ENCODE measurements at places on chromosomes 7 and 10.

DNA sequence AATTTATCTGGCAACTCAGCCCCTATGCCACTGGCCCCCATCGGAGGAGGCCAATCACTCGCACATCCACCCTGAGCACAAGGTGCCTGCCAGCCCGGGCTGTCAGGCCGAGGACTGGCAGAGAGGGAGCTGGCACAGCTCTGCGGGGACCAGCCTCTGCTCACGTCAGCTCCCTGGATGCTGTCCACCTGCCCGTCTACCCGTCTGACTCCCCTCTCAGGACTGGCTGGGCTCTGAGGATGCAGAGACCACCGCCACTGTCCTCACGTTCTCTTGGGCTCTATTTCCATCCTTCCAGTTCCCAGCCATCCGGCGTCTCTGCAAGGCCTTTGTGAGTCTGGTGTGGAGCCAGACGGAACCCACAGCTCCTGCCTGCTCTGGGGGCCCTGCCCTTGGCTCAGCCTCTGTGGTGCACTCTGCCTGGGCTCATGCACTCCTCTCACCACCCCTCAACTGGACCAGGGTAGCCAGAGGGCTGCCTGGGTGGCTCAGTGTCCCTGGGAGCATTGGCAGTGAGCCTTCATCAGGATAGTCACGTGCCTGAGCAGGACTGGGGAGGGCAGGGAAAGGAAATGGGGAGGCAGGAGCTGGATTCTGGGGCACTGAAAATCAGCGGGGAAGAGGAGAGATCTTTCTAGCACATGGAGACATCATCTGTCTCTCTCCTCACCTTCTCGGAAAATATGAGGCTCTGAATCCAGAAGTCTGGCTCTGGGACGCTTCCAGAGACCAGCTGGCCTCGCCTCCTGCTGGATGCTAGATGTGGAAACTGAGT, 38.0 kb upstream of the PCBD1 start:
- no peak for DNase-seq

- no peak for DNase-seq
Observed at GRCh38 chr10:317926-318325, 182.7 kb downstream of the ZMYND11 start.

GRCh38 chr10:31687663-31688482, 240.8 kb downstream of the ARHGAP12 start:
- DNase-seq, result no peak

GRCh38 chr10:94286901-94287300, 75.8 kb downstream of the NOC3L start:
- no peak for DNase-seq

- no peak for DNase-seq
Observed at GRCh38 chr7:34277016-34277802, 371.9 kb downstream of the BMPER start.

DNA sequence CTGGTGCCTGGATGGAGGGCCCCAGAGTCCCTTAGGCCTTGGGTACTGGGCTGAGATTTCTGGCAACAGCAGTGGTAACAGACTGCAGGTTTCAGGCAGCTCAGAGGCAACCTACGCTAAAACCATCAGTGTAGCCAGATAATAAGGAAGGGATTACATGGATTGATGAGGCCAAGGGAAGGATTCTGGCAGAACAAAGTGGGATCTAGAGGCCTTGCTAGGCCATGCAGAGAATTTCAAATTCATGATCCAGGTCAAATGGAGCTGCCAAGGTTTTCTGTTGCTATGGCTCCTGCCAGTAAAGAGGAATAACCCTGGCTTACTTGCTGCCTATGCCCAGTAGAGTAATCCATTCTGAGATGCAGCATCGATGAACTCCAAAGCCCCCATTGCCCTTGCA, 445.7 kb downstream of the ADRA2A start:
- no peak for DNase-seq

- no peak for DNase-seq
Observed at GRCh38 chr10:74099836-74100235, 50.8 kb downstream of the AP3M1 start.

DNA sequence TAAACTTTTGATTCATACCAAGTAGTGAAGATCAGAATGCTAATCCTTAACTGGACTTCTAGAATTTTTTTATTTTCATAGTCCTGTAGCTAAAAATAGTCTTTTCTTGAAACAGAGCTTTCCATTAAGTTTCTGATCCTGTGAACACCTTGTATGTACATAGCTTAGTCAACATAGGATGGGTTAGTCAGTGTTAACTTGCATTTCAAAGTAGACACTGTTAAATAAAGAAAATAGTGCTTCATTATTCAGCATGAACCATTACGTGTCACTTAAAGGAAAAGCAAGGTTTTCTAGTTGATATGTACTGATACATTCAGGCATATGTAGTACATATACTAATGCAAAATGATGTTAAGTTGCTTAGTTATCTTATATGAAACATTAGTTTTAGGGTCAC, 7.5 kb upstream of the HDAC9 start:
- DNase-seq, result no peak

DNA sequence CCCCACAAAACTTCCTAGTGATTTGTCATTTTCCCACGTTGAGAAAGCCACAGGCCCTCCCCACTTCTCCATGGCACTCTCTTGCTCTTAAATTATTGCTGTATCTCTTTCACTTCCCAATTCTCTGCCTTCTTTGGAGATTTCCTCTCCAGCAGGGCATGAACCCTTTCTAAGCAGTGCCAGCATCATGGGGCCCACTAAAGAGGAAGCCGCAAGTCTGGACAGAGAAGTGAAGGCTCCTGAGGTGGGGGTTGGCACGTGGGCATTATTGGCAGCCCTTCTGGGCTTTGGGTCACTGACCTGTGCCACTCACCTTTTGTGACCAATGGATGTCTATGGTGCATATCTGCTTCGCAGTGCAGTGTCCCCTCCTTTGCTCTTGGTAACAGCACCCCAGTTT, 97.7 kb upstream of the TCF7L2 start:
- no peak for DNase-seq

- DNase-seq, result no peak
Observed at GRCh38 chr10:110394296-110394695, 89.6 kb upstream of the SMNDC1 start.

DNA sequence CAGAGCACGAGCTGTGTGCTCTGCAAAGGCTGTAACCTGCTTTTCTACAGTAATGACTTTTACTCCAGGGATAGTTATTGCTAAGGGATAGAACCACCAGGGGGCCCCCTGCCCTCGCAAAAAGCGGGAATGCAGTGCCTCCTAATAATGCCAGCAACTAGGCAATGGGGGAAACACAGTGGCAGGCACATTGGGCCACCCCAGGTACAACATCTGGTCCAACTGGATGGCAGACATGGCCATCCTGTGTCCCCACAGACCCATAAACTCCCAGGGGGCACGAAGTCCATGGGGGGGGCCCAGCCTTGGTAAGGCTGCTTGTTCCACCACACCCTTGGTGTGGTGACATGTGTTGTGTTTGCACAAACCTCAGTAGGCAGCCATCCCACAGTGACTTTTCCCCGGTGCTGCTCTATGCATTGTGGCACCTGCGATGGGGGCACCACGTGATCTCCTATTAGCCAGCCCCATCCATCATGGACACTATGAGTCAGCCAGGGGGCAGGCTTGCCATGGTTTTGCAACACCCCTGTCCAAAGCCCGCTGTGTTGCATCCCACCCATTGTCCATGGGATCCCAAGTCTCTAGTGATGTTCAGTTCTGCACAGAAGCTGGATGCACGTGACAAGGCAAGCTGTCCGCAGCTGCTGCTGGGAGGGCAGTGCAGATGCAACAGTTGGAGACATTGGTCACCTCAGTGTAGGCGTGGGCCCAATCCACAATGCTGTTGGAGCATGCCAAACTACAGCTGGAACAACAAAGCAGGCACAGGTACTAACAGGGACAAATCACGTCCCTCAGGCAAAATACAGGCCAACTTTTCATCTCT, 84.0 kb downstream of the ANLN start:
- no peak for DNase-seq

- DNase-seq, result no peak
Observed at GRCh38 chr10:19449860-19450259, 366.4 kb upstream of the PLXDC2 start.

- no peak for DNase-seq
Observed at GRCh38 chr7:134548877-134549276, at the start of gene AKR1B15. Gene AKR1B15, plus strand, starts transcription at chr7:134549110. Its CDS starts 15,510 bp downstream, at chr7:134564620.

DNA sequence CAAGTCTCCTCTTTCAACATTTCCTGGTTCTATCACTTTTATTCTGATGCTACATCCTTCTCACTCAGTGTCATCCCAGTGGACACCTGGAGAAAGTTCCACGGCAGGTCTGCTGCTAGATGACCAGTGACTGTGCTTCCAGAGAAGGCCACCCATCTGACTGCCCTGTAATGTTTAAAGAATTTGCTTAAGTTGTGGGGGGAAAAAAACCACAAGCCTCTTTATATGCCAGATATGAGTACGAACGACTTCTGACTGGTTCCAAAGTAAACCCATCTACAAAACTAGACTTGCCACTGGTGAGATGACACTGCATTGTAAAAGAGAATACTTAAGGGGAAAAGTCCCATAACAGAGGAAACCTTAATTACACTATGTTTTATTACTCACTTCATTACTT, 69.6 kb upstream of the VWC2 start:
- no peak for DNase-seq

- no peak for DNase-seq
Observed at GRCh38 chr10:1398626-1399410, 338.5 kb downstream of the ADARB2 start.

Measured in left hindlimb (tissue), 1 donor.